ENCODE measurements at places on chromosomes 16 and 17. TPM values are rescaled to one million over a fixed set of nuclear protein-coding genes. Genes with fewer than 3 reads are reported as not detected.

- H3K36me3 ChIP-seq, result peaks cover 10% of the 10 kb centered on the region
- H3K4me1 ChIP-seq, result peaks cover 6% of the 10 kb centered on the region
- H3K4me3 ChIP-seq, result no peak overlapping the region
- no peak overlapping the region for H3K27ac ChIP-seq
- DNase-seq, result no peak
Observed at GRCh38 chr17:75159196-75160031, 5.1 kb upstream of the JPT1 start.

DNA sequence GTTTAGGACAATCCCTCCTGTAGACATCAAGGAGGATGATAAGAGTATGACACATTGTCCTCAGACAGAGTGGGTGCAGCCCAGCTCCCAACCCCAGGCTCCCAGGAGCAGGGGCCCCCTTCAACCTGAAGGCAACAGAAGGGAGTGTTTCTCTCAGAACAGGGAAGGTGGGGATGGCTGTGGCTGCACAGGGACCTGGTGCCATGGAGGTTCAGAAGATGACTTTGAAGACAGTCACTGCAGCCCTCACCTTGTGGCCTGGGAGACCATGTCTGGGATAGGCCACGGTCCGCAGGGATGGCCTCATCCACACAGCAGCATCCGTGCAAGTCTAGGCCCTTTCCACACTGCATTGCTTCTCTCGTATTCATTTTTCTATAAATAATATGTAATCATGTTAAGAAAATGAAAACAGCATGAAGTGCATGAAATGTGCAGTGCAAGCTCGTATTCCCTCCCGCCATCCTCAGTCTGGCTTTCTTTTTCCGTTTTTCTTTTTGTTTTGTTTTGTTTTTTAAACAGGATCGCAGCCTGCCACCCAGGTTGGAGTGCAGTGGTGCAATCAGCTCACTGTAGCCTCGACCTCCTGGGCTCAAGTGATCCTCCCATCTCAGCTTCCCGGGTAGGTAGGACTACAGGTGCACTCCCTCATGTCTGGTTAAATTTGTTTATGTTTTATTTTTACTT is 71.1 kb downstream of the METRNL start:
- H3K27me3 ChIP-seq, result peaks cover 3% of the 10 kb centered on the region
- H3K4me1 ChIP-seq, result no peaks in the 10 kb centered on the region
- H3K27ac ChIP-seq, result no peak overlapping the region
- no peak overlapping the region for H3K4me3 ChIP-seq

DNA sequence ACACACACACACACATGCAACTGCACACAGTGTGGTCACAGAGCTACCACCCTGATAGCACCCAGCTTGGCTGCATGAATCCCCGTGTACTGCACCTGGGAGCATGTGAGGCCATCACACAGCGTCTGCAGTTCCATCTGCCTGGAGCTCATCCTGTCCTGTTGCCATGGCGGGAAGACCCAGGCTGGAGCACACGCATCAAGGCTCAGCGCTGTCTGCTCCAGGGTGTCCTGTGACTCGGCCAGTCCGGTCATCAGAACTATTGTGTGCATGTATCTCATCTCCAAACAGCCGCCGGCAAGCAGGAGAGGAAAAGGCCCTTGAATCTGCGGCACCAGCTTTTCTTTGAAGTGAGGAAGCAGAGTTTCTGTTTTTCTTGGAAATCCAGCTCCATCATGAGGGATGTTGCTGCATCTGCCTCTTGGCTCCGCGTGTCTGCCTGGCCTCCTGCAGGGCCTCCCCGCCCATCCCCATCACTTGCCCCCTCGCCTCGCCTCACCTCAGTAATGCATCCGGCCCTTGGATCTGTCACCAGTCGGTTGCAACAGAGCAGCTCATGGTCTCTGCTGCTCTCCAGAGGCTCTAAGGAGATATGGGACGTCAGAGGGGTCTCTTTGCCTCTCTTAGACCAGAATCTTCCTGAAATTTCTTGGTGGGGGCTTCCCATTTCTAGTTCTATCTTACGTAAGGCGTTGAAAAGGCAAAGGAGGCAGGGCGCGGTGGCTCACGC is 23.7 kb downstream of the CACNG4 start:
- peaks cover 35% of the 10 kb centered on the region for H3K27me3 ChIP-seq
- H3K4me1 ChIP-seq, result no peaks in the 10 kb centered on the region
- DNase-seq, result no peak
- no peaks in the 10 kb centered on the region for H3K36me3 ChIP-seq

GRCh38 chr17:70157151-70157550 is 12.2 kb upstream of the KCNJ2 start:
- no peaks in the 10 kb centered on the region for H3K27me3 ChIP-seq
- H3K4me1 ChIP-seq, result no peaks in the 10 kb centered on the region
- no peak for DNase-seq
- no peak overlapping the region for H3K4me3 ChIP-seq
- no peaks in the 10 kb centered on the region for H3K36me3 ChIP-seq

- H3K4me1 ChIP-seq, result no peaks in the 10 kb centered on the region
- H3K36me3 ChIP-seq, result no peaks in the 10 kb centered on the region
- no peaks in the 10 kb centered on the region for H3K27me3 ChIP-seq
- no peak for DNase-seq
Observed at GRCh38 chr17:40935624-40936023, 1.8 kb downstream of the KRT23 start.

- peak overlapping the region; percentile 92 for H3K27ac ChIP-seq
- H3K4me3 ChIP-seq, result peak overlapping the region; percentile 15
- H3K27me3 ChIP-seq, result no peaks in the 10 kb centered on the region
- DNase-seq, result peak; percentile 84
- peaks cover 90% of the 10 kb centered on the region for H3K4me1 ChIP-seq
- H3K36me3 ChIP-seq, result peaks cover 4% of the 10 kb centered on the region
Observed at GRCh38 chr16:89360760-89361435, 129.5 kb downstream of the ANKRD11 start.

TERB1 gene
- 0.09 TPM for total RNA-seq

C17orf78 gene
- not detected for total RNA-seq

All from thymus (tissue), 14 donors.